Pancreas (tissue), 10 donors: ENCODE measurements at places on chromosomes 5 and 9. TPM values are rescaled to one million over a fixed set of nuclear protein-coding genes. Genes with fewer than 3 reads are reported as not detected.

Gene FGF18
- 0.35 TPM for total RNA-seq

Gene GPX3
- 44.1 TPM for total RNA-seq

Gene SPINK4
- total RNA-seq, result not detected

Gene SURF6
- 5.8 TPM for total RNA-seq

Gene ARHGEF37
- total RNA-seq, result 13.6 TPM

Gene CER1
- not detected for total RNA-seq

Gene HAPLN1
- not detected for total RNA-seq

Gene RAD17
- total RNA-seq, result 12.3 TPM

DNA sequence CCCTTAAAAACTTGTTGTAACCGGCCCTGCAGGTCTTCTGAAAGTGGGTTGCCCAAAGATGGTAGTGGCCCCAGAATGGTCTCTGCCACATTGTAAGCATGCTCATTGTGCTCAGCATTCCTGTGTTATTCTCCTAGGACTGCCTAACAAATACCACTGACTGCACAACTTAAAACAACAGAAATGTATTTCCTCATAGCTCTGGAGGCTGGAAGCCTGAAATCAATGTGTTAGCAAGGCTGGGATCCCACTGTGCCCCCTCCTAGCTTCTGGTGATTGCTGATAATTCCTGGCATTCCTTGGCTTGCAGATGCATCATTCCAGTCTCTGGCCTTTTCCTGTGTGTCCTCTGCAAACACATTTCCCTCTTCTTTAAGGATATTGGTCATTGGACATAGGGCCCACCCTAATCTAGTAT is 3.4 kb upstream of the GCNT4 start:
- H3K4me3 ChIP-seq, result no peak overlapping the region
- no peaks in the 10 kb centered on the region for H3K36me3 ChIP-seq
- H3K4me1 ChIP-seq, result peaks cover 8% of the 10 kb centered on the region
- no peak for DNase-seq

DNA sequence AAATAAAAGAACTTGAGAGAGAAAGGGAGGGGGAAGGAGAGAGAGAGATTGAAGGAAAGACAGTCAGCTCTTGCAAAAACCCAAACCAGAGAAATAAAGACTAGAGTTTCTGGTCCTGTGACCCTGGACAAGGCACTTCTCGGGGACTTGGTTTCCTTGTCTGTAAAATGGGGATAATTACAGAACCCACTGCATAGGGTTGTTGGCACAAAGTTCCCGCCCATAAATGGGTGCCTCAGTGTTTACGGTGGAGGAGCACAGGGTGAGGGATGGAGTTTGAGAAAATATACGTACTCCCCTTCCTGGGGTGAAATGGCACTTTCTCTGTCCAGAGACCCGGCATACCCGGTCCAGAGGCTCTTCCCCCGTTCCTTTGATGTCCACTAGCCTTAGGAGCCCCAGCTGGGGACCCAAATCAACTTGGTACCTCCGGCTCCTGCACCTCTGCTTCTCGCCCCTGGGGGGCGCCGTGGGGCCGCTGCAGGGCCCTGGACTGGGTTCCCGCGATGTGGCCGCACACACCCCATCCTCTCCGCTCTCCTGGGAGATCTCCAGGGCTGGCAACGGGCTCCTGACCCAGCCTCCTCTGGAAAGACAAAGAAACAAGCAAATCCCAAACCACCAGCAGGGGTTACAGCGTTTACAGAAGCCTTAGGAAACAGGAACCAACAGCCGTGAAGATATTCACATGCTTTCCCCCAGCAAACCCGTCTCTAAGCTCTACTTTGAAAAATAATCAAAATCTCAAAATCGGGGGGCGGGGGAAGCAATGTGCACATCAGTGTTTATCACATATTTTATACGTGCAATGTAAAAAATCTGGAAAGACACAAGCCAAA is 26.3 kb downstream of the PTGES start:
- H3K36me3 ChIP-seq, result no peaks in the 10 kb centered on the region
- no peak overlapping the region for H3K27ac ChIP-seq
- H3K4me3 ChIP-seq, result no peak overlapping the region
- peak; percentile 81 for DNase-seq

DNA sequence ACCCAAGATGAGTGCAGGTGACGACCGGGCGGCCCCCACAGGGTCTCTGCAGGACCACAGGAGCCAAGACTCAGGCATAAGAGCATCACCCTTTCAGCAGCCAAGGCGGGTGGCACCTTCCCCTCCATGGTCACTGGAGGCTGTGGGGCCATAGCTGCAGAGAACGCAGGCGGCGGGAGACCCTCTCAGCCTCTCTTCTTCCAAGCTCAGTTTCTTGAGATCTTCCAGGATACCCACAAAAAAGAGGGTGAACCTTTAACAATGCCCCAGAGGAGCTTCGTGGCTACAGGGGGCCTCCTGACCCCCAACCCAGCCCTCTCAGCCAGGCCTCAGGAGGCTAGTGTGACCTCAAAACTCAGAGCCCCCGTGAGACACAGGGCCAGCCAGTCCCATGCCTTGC is 5.8 kb upstream of the TBC1D9B start:
- H3K27ac ChIP-seq, result no peak overlapping the region
- no peak for DNase-seq
- H3K4me1 ChIP-seq, result no peaks in the 10 kb centered on the region
- no peak overlapping the region for H3K4me3 ChIP-seq
- H3K27me3 ChIP-seq, result no peaks in the 10 kb centered on the region
- H3K36me3 ChIP-seq, result no peaks in the 10 kb centered on the region

DNA sequence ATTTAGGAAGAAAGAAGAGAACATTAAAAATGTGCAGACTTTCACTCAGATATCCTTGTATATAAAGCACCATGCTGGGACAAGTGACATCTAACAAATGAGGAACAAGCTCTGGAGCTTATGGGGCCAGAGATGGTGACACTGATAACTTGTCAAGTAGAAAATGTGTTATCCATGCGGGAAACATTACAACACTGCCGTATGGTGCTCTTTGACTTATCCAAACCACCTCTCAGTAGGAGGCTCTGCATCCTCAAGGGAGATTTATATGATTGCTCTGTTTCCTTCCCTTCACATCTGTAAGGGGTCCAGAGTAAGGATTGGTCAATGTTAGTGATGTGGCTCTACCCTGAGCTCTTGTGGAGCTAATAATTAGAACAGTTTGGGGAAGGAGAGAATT is 23.5 kb downstream of the KCTD16 start:
- H3K27ac ChIP-seq, result no peak overlapping the region
- no peaks in the 10 kb centered on the region for H3K36me3 ChIP-seq
- no peak overlapping the region for H3K4me3 ChIP-seq
- no peaks in the 10 kb centered on the region for H3K27me3 ChIP-seq

GRCh38 chr9:135952664-135953206 is 8.4 kb downstream of the UBAC1 start:
- H3K4me1 ChIP-seq, result no peaks in the 10 kb centered on the region
- H3K36me3 ChIP-seq, result no peaks in the 10 kb centered on the region
- DNase-seq, result no peak
- no peak overlapping the region for H3K4me3 ChIP-seq
- H3K27me3 ChIP-seq, result no peaks in the 10 kb centered on the region
- H3K27ac ChIP-seq, result no peak overlapping the region

DNA sequence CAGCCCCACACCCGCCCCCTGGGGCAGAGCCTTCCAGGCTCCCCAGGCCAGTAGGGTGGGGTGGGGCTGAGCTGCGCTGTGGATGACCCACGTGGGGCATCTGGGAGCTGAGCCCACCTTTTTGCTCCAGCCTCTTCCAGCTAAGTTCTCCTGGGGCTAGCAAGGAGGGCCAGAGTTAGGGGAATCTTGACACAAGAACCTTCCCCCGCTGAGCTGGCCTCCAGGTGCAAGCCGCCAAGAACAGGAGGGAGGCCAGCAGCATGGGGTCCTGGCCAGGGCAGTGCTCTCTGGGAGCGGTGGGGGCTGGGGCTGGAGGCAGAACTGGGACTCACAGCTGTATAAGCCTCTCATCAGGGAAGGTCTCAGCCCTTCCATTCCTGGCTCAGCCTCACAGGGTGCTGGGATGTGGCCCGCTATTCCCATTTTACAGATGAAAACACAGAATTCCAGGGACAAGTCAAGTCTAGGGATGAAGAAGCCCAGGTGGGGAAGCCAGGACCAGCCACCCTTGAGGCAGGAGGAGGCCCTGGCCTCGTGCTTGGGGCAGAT is 21.5 kb downstream of the SARDH start:
- H3K36me3 ChIP-seq, result peaks cover 9% of the 10 kb centered on the region
- peak; percentile 4 for DNase-seq
- no peaks in the 10 kb centered on the region for H3K27me3 ChIP-seq

DNA sequence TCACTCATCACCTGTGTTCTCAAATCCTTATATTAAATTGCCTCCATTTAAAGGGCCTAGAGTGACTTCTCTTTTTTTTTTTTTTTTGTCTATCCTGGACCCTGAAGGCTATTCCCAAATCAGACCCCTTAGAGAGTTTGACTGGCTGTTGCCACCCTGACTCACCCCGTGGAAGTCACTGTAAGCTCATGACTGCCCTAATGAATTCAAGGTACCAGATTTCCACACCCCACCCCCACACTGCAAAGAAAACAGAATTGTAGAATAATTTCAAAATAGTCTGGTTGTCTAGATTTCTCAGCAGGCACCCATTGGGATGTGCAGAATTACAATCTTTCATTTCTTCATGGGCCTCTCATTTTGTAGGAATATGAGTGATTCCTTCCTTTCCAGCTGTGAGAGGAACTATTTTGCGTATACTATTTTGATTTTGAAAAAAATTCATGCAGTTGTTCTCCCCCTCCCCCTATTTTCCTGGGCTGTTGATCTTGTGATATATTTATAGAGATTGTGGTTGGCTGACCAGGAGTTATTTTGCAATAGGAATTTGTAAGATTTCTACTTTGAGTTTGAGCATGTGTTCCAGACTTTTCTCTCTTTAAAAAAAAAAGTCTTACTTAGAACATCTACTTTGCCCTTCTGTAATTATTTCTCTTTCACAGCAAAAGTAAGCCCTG is 79.1 kb downstream of the ZNF618 start:
- H3K27ac ChIP-seq, result peak overlapping the region; percentile 22
- no peaks in the 10 kb centered on the region for H3K27me3 ChIP-seq
- H3K36me3 ChIP-seq, result no peaks in the 10 kb centered on the region
- no peak for DNase-seq
- no peak overlapping the region for H3K4me3 ChIP-seq

DNA sequence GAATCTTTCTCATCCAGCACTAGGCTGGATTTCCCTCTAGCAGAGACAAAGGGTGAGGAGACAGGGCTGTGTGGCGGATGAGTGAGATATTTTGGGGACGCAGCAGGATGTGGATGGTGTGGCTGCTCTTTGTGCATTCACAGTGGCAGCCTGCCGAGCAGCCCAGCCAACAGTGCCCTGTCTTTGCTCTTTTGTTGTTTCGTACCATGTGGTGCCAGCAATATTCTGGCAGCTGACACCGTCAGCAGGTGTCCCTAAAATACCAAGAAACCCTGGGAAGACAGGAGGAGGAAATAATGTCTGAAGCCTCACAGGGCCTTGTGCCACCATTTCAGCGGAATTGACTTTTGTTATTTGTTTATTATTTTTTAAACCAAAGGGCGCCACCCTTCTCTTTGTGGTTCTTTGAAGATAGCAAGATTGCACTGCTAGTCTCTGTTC is 141.4 kb downstream of the CCDC192 start:
- peaks cover 6% of the 10 kb centered on the region for H3K4me1 ChIP-seq
- no peak overlapping the region for H3K27ac ChIP-seq
- no peaks in the 10 kb centered on the region for H3K27me3 ChIP-seq
- H3K4me3 ChIP-seq, result no peak overlapping the region
- DNase-seq, result no peak
- no peaks in the 10 kb centered on the region for H3K36me3 ChIP-seq

DNA sequence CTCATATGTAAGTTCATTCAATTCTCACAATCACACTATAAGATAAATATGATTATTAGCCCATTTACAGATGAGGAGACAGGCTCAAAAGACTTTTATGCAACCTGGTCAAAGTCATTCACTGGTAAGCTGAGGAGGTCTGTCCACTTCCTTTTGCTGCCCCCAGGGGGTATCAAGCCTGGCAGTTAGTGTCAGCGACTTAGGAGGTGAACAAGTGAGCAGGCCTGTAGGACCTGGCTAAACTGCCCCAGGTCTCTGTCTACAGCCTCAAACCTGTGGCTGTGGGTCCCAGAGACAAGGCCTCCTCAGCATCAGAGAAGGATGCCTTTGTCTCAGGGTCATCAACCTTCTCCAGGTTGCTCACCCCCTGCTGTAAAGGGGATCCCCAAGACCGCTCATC is 10.4 kb downstream of the TGFBI start:
- H3K27me3 ChIP-seq, result no peaks in the 10 kb centered on the region
- no peaks in the 10 kb centered on the region for H3K4me1 ChIP-seq
- no peak overlapping the region for H3K4me3 ChIP-seq
- no peak overlapping the region for H3K27ac ChIP-seq
- no peaks in the 10 kb centered on the region for H3K36me3 ChIP-seq

DNA sequence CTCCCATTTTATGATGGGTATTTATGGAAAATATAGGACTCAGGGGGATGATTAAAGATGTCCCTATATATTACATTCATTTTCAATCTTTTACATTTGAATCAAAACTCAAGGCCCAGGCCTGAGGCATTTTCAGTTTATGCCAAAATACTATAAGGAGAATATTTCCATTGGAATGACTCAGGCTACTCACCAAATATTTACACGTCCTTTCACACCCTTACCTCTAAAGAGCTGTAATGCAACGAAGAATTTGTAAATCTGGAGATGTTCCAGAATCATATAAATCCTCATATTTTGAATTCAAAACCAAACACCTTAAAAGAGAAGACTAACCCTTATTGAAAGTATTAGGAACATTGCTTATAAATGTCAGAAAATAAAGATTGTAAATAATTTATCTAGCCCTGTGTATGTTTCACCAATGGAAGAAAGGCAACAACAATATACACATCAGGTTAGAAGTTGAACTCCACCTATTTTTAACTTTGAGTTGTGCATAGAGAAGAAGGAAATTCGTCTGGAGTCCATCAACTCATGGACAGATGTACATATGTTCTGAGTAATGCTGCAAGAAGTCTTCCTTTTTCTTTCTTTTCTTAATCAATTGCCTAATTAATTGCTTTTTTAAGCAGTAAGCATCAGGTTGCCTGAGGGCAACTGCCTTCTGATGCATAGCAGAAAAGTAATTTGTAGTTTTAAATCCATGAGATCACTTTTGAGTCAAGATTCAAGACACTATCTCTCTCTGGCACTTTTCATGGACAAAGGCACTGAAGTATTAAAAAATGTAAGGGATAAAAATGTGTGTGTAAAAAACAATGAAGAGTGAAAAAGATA is 579.3 kb upstream of the RGMB start:
- no peak overlapping the region for H3K4me3 ChIP-seq
- DNase-seq, result no peak
- no peaks in the 10 kb centered on the region for H3K4me1 ChIP-seq
- H3K27ac ChIP-seq, result no peak overlapping the region
- no peaks in the 10 kb centered on the region for H3K36me3 ChIP-seq
- H3K27me3 ChIP-seq, result no peaks in the 10 kb centered on the region
